ENCODE measurements at places on chromosomes 5 and 9.

GRCh38 chr5:108251350-108251749 is 130.5 kb downstream of the FBXL17 start:
- no peak for DNase-seq

GRCh38 chr5:3034449-3034848 is 283.0 kb upstream of the IRX2 start:
- DNase-seq: no peak

- DNase-seq: no peak
These were observed 55.5 kb upstream of the ZNF354A start for GRCh38 chr5:178785999-178786398.

- no peak for DNase-seq
These were observed 1.5 kb downstream of the CERT1 start for GRCh38 chr5:75509956-75510355.

GRCh38 chr5:113526421-113526820 is 12.9 kb downstream of the YTHDC2 start:
- DNase-seq: no peak

GRCh38 chr5:92460505-92460904 is 1077.4 kb upstream of the ARRDC3 start:
- no peak for DNase-seq

DNA sequence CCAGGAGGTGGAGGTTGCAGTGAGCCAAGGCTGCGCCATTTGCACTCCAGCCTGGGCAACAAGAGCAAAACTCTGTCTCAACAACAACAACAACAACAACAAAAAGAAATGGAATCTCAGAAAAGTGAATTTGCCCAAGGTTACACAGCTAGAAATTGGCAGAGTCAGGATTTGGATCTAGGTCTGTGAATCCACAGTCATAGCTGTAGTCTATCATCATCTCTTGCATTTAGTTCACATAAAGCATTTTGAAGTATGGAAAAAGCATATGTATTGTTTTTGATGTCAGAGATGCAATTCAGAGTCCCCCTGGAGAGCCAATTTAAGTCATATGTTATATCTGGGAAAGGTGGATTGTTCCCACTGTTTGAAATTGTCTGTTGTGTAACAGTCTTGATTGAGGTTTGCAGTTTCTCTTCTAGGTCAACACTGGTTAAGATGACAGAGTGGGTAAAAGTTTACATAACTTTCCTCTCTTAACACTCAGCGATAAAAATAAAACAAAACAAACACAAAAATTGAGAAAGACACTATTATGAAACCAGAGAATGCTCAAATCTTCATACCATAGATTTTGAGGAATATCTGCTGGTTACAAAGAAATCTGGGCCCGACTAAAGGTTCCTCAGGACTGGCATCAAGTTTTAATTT is 21.5 kb upstream of the GPR21 start:
- DNase-seq: no peak

DNA sequence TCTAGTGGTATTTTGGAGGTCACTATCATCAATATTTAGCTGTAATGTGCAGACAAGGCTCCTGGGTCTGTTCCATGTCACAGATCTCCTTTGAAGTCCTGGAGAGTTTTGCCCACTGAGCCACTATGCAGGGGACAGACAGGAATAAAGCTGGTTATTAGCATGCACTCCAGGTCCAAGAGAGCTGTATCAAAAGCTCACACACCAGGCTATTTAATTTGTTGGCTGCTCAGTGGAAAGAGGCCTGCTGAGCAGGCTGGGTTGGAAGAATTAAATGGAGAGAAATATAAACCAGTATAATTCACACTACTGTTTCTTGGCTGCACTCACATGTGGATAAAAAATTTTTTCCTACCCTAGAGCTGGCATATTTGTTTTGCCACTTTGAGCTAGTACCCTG is 113.8 kb upstream of the TAF11L2 start:
- no peak for DNase-seq

DNA sequence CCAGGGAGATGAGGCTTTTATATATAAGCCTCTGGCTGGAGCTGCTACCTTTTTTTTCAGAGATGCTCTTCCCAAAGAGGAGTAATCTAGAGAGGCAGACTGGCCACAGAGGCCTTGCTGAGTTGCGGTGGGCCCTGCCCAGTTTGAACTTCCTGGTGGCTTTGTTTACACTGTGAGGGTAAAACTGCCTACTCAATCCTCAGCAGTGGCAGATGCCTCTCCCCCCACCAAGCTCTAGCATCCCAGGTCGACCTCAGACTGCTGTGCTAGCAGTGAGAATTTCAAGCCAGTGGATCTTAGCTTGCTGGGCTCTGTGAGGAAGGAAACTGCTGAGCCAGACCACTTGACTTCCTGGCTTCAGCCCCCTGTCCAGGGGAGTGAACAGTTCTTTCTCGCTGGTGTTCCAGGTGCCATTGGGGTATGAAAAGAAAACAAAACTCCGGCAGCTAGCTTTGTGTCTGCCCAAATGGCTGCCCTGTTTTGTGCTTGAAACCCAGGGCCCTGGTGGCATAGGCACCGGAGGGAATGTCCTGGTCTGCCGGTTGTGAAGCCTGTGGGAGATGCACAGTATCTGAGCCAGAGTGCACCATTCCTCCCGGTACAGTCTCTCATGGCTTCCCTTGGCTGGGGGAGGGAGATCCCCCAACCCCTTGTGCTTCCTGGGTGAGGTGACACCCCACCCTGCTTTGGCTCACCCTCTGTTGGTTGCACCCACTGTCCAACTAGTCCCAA is 219.5 kb upstream of the IZUMO3 start:
- no peak for DNase-seq

DNA sequence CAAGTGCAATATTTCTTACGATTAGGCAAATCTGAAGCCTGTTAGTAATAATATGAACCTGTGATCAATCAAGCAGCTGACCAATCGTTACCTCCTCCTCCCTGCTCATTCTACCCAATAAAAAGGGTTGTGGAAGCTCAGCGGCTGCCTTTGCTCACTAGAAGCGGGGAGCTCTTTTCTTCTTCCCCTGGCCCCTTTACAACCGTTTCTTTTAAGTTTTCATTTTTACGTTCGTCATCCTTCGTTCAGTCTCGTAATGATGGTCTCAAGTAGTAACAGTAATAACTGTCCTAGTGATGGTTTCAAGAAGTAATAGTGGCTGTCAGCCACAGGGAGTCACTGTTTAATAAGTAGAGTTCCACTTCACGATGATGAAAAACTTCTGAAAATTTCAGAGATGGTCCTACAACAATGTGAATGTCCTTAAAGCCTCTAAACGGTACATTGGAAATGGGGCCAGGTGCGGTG is 6.2 kb downstream of the UGT3A2 start:
- no peak for DNase-seq

- no peak for DNase-seq
These were observed 957 bp upstream of the HBEGF start for GRCh38 chr5:140347360-140347759.

GRCh38 chr9:26356491-26356890 is 536.1 kb downstream of the CAAP1 start:
- no peak for DNase-seq

- no peak for DNase-seq
These were observed 29.3 kb downstream of the TNFAIP8 start for GRCh38 chr5:119385136-119385535.

DNA sequence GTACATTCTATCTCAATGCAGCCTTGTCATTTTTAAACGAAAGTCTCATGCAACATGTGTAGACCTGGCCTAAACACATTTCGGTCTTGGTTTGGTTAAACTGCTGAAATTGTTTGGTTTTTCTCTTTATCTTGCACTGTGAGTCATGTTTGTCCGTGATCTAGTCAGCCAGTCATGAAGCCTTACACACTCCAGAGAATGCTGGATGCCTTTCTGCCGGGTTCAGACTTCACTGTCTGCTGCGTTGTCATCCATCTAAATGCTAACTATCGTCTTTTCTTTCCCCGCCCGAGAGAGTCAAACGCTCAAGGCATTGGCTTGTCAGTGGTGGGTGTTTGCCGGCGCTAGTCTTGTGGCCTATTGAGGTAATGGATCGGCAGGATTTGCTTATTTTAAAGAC is 1194.6 kb upstream of the WWC1 start:
- DNase-seq: no peak

GRCh38 chr9:118326326-118326725 is 622.1 kb downstream of the TLR4 start:
- DNase-seq: no peak

GRCh38 chr5:1039210-1039548 is 30.6 kb downstream of the NKD2 start:
- DNase-seq: no peak

- peak; percentile 12 for DNase-seq
These were observed 31.8 kb upstream of the FOXB2 start for GRCh38 chr9:76987594-76988200.

- no peak for DNase-seq
These were observed 243.8 kb upstream of the IRX1 start for GRCh38 chr5:3351581-3352442.

GRCh38 chr5:34598177-34598794 is 57.8 kb upstream of the RAI14 start:
- peak; percentile 77 for DNase-seq

- no peak for DNase-seq
These were observed 21.9 kb downstream of the POLR1E start for GRCh38 chr9:37507566-37508134.

GRCh38 chr5:122846051-122846550 is 688 bp downstream of the SNX24 start:
- no peak for DNase-seq

GRCh38 chr5:65307931-65308330 is 173.8 kb downstream of the ADAMTS6 start:
- DNase-seq: no peak

GRCh38 chr5:136240894-136241293 is 47.9 kb upstream of the SMIM32 start:
- DNase-seq: no peak

GRCh38 chr5:34870382-34870781 is 31.4 kb downstream of the TTC23L start:
- DNase-seq: no peak

DNA sequence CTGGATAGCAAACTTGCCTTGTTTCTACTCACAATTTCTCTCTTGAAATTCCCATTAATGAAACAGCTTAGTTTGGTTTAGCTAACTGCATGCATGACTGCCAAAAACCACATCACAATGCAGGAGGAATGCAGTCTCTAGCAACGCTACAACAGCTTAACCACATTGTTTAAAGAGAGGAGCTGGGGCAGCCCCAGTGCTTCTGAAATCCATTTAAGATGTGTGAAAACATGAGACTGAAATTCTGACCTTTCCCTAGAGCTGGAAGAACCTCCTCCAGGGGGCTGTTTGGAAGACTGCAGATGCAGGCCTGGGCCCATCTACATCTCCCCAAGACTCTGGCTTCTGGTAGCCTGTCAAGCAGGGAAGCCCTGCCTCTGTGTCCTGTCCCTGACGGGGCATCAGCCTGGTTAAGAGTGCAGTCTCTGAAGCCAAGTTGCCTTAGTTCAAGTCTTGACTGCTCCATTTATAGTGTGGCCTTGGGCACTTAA is 157.1 kb downstream of the ZNF462 start:
- DNase-seq: peak; percentile 82

DNA sequence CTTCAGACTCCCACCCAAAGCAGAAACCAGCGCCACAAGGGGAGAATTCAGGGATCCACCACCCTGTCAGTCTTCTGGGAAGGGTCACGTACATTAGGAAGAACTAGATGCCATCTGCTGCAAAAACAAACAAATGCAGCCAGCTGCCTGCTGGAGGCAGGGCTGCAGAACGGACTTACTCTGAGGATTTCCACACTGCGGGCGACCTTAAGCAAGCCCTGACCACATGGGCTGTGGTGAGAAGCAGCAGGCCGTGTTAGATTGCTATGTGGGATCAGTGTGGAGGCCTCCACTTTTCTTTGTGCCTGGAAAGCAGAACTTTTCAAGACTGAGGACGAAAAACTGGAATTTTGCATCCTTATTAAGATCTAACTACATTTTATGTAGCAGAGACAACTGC is 13.4 kb upstream of the LTC4S start:
- no peak for DNase-seq

GRCh38 chr5:22596404-22596970 is 256.7 kb downstream of the CDH12 start:
- DNase-seq: no peak

GRCh38 chr5:73960426-73960825 is 334.4 kb downstream of the ARHGEF28 start:
- no peak for DNase-seq

- DNase-seq: no peak
These were observed 72.7 kb upstream of the IER5L start for GRCh38 chr9:129250786-129251185.

DNA sequence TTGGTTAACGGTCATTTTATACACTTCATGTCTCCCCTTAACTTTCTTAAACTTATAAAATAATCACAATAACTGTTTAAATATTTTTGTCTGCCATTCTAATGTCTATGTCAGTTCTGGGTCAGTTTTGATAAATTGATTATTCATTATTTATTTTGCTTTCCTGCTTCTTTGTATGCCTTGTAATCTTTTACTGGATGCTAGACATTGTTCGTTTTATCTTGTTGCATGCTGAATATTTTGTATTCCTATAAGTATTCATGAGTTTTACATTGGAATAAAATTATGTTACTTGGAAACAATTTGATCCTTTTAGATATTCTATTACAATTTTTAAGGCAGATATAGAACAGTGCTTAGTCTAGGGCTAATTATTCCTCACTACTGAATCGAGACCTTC is 952.0 kb downstream of the NR2F1-AS1 start:
- DNase-seq: no peak

DNA sequence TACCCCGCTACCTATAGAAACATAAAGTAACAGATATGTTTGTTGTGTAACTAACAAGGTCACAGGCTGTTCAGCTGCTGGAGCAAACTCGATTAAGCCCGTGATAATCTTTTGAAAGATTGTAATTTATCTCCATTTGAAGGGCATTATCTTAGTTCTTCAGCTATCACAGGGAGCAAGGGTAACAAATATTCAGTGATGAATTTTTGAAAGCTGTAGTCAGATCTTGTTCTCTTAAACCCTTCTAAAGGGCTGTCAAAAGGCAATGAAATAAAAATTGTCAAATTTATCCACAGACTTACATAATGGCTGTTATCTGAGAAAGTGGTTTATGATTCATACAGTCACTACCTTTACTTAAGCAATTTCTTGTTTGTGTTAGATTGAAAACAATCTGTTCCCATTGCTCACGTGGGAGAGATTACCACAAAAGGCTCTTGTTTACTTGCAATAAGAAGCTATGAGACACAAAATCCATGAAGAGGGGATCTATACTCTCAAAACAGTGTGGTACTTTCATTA is 78.3 kb upstream of the ZNF608 start:
- no peak for DNase-seq

DNA sequence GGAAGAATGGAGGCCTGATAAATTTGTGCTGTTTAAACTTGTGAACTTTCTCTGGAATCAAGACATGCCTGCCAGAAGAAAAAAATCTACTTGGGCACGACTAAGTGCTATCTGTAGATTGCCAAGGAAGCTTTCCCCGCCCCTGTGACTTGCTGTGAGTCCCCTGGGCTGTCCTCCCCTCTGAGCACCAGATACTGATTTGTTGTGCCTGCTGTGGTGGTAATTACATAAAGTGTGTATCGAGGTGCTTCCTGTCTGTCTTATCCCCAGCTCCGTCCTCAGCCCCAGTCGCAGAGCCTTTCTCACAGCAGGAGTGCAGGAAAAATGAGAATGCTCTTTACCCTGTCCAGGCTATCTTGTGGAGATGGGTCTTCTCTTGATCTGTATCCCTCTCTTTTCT is 53.9 kb downstream of the TRIO start:
- DNase-seq: no peak

- no peak for DNase-seq
These were observed 266.2 kb downstream of the NSG2 start for GRCh38 chr5:174311531-174312269.

- DNase-seq: no peak
These were observed 86.1 kb upstream of the SARDH start for GRCh38 chr9:133824106-133824801.

GRCh38 chr9:129716091-129716490 is 36.8 kb downstream of the PTGES start:
- DNase-seq: no peak

- no peak for DNase-seq
These were observed 497.2 kb downstream of the MAT2B start for GRCh38 chr5:164002628-164003027.

Data from HFF-Myc (cell line).